ENCODE measurements at places on chromosomes 3 and 15.

- DNase-seq = no peak
These were observed 17.0 kb downstream of the XXYLT1 start for GRCh38 chr3:195253923-195254432.

DNA sequence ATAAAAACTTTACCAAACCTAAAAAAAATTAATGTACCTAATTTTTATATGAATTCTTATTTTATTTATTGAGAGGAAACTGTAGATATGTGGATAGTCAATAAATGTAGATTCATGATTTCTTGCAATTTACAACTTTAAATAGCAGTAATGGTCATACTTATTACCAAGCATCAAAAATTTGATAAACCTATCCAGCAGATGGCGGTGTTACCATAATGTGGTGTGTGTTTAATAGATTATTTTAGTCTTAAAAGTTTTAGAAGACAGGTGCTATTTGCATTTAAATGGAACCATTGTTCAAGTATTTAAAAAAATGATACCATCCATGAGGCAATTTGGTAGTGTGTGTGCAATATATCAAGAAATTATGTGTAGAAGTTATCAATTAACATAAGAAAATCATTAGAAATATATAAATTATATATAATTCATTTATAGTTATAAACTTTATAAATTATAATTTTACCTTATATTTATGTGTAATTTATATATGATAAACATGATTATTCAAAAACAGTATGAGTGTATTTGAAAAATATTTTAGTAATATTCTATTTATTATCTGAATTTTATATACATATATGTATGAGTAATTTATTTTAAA lies 176.0 kb upstream of the BCHE start:
- peak; percentile 20 for DNase-seq

DNA sequence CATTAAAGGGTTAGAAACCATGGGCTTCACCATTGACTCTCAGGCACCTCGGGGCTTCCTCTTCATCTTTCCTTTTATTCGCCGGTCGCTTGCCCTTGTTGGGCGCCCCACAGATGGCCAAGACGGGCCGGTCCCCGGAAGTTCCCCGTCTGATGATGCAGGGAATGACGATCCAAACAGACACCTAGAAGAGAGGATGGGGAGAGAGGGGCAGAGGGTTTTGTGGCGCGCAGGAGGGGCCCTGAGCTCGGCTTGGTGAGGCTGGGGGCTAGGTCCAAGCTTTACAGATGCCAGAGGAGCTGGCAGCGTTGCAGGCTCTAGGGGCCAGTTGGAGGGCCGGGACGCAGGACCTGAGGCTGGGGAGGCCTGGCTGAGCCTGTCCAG lies 532 bp upstream of the ESYT3 start:
- no peak for DNase-seq

GRCh38 chr3:73525591-73525990 lies 99.2 kb downstream of the PDZRN3 start:
- DNase-seq = no peak

- DNase-seq = peak; percentile 83
These were observed 326.1 kb downstream of the SATB1 start for GRCh38 chr3:18098960-18099587.

DNA sequence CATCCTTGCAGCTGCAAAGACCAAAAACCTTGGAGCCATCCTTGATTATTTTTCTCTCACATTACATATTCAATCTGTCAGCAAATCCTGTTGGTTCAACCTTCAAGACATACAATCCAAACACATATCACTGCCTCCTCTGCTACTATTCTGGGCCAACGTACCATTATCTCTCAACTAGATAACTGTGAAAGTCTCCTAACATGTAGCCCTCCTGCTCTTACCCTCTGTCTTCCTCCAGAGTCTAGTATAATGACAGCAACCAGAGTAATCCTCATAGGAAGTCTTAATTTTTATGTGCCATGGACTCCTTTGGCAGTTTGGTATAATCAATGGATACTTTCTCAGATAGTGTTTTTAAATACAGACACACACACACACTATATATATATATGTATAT lies 27.6 kb downstream of the KPNA4 start:
- no peak for DNase-seq
